Hypothalamus (tissue), 51 donors: ENCODE measurements at places on chromosomes 6 and 20.

DNA sequence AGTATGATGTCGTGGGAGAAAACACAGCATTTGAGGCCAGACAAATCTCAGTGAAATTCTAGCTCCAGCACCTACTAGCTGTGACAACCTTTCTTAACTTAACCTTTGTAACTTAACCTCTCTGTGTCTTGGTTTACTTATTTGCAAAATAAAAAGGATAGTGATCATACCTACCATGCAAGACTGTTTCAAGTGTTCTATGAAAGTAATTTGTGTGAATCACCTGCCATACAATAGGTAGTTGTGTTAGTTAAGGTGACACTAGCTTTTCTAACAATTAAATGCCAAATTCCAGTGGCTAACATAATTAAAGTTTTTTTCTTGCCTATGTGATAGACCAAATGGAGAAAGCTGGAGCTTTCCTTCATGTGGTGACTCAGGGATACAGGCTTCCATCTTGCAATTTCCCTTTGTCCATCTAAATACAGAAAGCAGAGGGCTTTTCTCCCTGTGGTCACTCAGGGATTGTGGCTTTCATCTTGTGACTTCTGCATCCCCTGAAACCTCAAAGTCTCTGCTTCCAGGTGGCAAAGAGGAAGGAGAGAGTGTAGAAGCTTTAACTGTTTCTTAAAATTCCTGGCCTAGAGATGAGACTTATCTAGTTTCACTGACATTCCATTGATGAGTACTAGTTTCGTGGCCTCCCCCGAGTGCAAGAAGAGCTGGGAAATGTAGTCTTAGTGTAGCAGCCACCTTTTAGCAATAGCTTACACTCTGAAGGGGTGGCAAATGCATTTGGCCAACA, 311.4 kb downstream of the CLIC5 start:
- no peak for DNase-seq

GRCh38 chr6:10184371-10185227, 230.3 kb downstream of the TFAP2A start:
- DNase-seq = no peak

GRCh38 chr6:10413850-10414738, 780 bp downstream of the TFAP2A start:
- no peak for DNase-seq

DNA sequence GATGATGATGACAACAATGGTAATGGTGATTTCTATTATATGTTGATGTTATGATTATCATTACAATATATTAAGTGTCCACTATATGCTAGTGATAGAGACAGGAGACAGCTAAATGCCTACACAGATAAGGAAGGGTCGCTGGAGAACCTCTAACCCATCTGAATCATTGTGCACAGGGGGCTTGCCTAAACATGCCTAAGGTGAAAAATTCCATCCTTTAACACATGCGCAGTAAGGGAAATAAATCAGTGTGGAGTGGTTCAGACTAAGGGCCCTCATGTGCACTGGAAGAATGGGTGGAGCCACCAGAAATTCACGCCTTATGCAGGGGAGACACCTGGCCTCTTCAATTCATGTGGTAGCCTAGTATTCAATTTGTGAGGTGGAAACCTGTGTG, 120.4 kb downstream of the TPBG start:
- no peak for DNase-seq

GRCh38 chr6:149809798-149810197, 54.4 kb downstream of the LRP11 start:
- DNase-seq = no peak

DNA sequence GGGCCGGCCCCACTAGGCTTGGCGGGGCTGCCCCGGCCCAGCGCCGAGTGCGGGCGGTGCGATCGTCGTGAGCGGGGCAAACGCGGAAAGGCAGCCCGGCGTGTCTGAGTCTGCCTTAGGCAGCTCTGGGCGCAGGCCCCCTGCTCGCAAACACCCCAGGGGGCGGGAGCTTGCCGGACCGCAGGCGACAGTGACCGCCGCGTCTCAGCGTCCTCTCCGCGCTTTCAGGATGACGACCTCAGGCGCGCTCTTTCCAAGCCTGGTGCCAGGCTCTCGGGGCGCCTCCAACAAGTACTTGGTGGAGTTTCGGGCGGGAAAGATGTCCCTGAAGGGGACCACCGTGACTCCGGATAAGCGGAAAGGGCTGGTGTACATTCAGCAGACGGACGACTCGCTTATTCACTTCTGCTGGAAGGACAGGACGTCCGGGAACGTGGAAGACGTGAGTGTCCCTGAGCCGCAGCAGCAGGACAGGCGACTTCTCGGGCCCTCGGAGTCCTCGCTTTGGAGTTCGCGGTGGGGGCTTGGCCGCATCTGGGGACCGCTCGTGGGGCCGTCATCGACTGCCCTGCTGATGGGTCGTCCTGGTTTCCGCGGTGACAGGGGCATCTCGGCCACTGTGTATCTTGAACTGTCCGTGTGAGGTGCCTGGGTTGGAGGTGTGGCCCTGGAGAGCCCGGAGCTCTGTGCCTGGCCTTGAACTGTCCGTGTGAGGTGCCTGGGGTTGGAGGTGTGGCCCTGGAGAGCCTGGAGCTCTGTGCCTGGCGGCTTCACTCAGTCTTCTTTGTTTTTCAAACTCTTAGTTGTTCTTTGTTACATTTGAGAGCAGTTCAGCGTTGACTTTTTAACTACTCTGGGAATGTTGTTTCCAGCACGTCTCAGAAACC, 786 bp downstream of the ADRM1 start:
- DNase-seq = no peak

GRCh38 chr20:62691487-62691886, 17.1 kb upstream of the NTSR1 start:
- DNase-seq = no peak

DNA sequence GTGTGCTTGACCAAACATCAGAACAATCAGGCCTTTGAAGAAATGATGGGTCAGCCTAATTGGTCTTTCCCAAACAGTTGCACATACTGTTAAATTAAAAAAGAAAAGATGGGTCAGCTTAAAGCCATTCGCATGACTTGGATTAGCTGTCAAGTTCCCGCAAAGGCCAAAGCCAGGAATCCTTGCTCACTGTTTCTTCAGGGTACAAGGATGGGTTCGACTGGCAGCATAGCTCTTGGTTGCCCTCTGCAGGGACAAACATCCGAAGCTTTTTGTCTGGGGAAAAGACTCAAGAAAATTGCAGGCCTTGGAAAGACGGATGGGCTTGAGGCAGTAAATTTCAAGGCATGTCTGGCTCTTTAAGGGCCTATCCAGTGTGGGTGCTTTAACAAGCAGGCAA, 168.0 kb downstream of the HDGFL1 start:
- DNase-seq = peak; percentile 34

- DNase-seq = no peak
Observed at GRCh38 chr6:128822271-128822670, 60.7 kb upstream of the LAMA2 start.

GRCh38 chr6:147058786-147059385, 145.3 kb upstream of the STXBP5 start:
- DNase-seq = no peak

DNA sequence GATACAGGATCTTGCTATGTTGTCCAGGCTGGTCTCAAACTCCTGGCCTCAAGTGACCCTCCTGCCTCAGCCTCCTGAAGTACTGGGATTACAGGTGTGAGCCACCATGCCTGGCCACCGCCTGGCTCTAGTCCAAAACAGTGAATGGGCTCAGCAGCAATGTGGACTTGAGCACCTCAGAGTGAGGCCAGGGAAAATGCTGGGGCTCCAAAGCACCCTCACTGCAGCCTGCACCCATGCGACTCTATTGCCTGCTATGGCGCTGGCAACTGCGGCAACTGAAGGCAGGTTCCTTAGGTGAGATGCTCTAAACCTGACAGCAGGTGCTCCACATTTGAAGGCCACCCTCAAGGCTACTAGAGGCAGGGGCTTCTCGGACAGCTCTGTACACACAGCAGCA, 26.5 kb downstream of the MAP1LC3A start:
- no peak for DNase-seq

DNA sequence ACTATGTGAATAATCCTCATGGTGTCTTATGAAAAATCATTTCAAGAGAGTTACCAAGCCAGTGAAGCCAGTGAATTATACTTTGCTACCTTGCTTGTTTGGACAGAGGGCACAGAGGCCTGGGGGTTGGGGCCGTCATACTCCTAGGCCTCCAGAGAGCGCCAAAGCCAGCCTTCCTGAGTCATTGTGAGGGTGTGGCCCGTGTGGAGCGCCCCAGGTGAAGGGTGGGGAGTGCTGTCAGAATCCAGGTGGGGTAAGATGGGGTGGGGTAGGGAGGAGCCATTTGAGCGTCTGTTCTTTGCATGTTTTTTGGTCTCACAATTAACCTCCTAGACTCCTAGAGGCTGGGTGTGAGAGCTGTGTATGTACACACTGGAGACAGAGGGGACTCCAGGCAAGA, 71.1 kb downstream of the PERP start:
- no peak for DNase-seq

GRCh38 chr20:11808841-11809240, 108.9 kb upstream of the BTBD3 start:
- DNase-seq = no peak

- no peak for DNase-seq
Observed at GRCh38 chr20:45355209-45356084, 7.2 kb upstream of the SDC4 start.

- no peak for DNase-seq
Observed at GRCh38 chr6:35449287-35449881, 2.8 kb upstream of the FANCE start.

DNA sequence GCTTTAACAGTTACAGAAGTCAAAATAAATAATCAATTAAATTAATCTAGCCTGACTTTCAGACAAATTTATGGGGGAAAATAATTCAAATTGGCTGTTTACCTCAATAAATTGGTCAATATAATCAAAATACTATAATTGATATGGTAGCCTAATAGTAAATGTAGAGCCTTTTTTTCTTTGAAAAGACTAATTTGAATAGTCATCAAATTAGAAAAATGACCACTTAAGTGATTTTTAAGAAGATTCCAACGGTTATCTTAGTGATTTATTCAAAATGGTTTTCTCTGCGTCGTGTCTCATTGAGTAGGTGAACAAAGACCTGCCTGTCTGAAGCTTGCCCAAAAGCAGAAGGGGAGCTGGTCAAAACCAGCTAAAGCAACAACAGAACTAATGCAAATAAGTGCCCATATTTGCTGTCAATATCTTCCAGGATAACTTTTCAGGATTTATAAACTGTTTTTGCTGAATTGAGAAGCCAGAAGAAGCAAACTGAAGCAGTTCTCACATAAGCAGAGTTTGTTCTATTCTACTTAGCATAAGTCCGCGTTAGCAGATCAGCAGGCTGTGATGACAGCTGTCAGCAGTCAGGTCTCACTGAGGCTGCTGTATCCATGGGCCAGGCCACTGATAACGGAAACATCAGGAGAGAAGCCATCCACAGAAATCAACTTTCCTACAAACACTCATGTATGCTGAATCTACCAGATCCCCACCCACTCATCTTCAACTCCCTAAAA, 7.0 kb downstream of the RCAN2 start:
- no peak for DNase-seq

DNA sequence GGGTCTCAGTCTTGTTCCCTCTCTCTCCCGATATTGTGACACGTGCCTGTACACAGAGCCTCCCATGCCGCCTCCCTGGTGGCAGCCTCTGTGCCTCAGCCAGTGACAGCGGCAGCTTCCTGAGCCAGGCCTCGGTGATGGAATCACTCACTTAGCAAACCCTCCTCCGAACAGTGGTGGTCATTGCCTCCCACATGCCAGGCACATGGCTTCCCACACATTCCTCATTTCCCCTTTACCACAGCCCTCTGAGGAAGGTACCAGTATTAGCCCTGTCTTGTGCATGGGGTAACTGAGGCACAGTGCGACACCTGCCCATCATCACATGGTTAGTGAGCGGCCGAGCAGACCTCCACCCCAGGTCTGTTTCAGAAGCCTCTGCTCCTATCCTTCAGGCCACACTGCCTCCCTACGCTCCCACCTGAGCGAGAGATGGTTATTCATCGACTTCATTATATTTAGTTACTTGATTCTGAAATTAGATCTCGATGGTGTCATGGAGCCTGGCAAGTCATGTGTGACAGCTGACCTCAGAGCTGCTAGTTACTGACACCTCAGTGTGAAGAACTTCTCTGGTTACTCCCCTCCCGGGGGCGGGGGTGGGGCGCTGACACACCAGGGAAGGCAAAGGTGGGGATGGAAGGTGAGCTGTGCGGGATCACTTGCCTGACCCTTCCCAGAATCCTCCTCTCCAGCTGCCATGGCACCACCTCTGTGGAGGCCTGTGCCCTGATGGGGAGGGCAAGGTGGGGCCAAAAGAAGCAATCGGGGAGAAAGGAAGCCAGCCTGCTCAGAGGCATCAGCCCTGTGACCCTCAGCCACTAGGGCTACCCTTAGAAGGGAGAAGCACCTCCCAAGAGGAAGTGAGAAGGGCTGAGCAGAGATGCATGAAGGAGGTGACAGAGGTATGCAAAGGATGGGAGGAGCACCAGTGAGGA, 17.9 kb downstream of the MDGA1 start:
- DNase-seq = no peak

DNA sequence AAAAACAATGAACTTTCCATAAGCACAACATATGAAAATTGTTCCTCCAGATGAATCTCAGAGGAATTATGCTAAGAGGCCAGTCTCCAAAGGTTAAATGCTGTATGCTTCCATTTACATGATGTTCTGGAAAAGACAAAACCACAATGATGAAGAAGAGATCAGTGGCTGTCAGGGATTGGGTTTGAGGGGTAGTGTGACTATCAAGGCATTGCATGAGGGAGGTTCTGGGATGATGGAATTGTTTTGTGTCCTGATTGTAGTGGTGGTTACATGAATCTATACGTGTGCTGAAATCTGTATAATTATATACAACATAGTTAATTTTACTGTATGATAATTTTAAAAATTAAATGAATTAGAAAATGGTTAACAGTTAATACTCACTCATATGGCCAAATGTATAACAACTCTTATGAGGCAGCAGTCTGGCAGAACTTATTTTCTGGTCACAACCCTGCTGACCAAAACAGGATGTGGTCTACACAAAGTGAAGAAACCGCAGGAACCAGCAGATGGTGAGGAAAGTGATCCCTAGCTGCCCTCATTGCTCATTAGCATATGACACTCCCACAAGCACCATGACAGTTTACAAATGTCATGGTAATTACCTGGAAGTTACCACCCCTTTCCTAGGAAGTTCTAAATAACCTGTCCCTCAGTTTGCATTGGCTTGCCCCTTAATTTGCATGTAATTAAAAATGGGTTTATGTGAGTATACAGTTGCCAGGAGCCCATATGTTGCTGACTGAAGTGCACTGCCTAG, 31.9 kb downstream of the NSFL1C start:
- DNase-seq = no peak

DNA sequence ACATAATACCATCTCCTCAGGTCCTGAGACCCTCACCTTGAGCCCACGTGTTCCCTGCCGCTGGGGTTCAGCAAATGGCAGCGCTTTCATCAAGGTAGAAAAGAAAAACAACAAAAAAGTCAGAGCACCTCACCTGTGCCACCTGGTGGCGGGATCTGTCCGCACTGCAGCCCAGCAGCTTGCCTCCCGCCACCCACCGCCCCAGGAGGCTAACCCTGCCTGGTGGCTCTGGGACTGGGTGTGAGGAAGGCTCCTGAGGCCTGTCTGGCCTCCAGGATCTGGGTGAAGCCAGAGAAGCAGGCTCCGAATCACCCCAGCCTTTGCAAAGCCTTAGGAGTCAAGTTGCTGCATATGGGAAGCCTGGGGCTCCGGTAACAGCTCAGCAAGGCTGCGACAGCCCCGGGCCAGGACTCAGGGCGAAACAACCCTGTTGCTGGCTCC, 270.8 kb downstream of the BMP7 start:
- no peak for DNase-seq

GRCh38 chr6:49563006-49563886, 12.8 kb downstream of the C6orf141 start:
- DNase-seq = no peak
